Stimulated activated CD4-positive, alpha-beta T cell treated with anti-CD3 and anti-CD28 coated beads, Interleukin-4, amount 100 ng/mL, for 24 hours (primary cell): ENCODE measurements at places on chromosomes 2 and 18.

- no peak for DNase-seq
These were observed 365.7 kb downstream of the TNS1 start for GRCh38 chr2:217636991-217637561.

- DNase-seq = no peak
These were observed 83.3 kb downstream of the RTP5 start for GRCh38 chr2:241952816-241953215.

GRCh38 chr18:13465124-13465446, 246.5 kb downstream of the LDLRAD4 start:
- DNase-seq = no peak

- DNase-seq = no peak
These were observed 98.1 kb downstream of the SETBP1 start for GRCh38 chr18:44778788-44779187.

DNA sequence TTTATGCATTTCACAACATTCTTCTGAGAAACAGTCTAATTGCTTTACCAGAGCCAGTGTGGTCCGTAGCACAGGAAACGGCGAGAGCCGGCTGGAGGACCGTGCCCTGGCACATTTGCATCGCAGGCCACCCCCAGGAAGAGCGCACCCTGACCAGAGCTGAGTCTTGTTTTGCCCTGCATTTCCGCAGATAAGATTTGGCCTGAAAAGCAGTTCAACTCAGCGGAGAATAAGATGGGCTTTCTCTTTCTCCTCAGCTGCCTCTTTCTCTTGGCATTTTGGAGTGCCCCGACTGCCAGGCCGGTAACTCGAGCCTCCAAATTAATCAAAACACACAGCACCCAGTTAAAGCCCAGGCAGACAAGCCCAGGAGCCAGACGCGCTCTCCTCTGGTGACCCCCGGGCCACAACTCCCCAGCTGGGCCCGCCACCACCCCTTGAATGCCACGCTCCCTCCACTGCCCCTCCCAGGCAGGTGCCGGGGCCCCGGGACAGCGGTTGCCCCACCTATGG, 464 bp downstream of the COL4A4 start:
- DNase-seq = no peak

- no peak for DNase-seq
These were observed 132.6 kb downstream of the C1D start for GRCh38 chr2:67930156-67930555.

GRCh38 chr18:12534820-12535219, 123.1 kb downstream of the SPIRE1 start:
- no peak for DNase-seq

DNA sequence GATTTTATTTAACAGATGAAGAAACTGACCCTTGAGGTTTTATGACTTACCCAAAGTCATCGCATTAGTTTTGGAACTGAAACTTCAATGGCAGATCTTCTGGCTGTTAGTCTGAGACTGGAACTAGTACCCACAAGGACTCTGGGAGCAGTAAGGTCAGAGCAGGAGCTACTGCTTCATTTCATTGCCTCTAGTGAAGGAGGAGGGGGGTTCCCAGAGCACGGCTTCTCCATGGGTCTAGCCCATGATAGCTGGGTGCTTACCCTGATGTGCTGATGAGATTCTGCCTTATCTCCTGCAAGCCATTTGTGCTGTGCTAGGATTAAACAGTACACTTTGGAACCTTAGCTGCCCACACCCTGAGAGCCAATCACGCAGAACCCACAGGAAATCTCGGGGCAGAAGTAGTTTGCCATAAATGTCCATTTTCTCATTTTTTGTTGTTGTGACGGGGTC, 5.4 kb upstream of the RNASEH1 start:
- no peak for DNase-seq

DNA sequence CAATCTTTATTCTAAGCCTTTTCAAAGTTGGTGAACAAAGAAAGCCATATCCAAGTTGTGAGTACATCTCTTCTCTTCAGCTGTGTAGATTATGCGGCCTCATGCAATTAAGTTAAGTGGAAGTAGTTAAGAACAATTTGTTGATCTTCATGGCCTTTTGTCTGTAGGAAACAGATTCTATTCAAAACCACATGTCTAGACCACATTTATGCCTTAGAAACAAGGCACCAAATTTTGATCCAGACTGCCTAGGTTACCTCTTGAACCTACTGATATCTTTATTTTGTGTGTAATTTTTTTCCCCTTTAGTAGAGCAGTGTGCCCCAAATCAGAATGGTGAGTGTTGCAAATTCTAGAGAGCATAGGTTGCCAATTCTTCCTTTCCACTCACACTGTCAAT, 101.6 kb upstream of the CERS6 start:
- no peak for DNase-seq

DNA sequence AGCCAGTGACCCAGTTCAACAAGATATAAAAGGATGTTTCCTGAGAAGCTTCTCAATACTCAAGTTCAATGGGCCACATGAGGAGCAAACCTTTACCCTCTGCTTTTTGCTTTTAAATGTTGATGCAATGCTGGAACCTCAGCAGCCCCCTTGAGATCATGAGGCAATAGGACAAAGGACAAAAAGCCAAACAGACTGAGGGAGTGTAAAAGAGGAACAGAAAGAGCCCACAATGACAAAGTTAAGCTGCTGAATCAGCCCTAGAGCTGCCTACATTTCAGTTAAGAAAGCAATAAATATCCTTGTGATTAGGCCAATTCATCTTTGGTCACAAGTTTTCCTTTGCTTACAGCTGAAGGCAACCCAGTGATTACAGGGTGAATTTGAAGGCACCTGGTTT, 76.9 kb downstream of the MRO start:
- DNase-seq = no peak

DNA sequence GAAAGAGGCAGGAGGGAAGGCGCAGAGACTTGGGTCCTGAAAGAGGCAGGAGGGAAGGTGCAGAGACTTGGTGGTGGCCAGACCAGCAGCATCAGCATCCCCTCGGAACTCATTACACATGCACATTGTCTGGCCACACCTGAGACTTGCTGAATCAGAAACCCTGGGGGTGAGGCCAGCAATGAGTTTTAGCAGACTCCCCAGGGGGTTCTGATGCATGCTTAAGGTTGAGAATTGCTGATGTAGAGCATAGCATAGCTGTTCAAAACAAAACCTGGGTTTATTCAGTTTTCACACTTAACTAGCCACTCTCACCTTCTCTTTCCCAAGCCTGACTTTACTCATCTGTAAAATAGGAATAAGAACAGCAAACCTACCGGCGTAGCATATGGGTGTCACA, 122.9 kb downstream of the MRO start:
- no peak for DNase-seq

- no peak for DNase-seq
These were observed 95.0 kb downstream of the MAPK4 start for GRCh38 chr18:50654658-50655550.

DNA sequence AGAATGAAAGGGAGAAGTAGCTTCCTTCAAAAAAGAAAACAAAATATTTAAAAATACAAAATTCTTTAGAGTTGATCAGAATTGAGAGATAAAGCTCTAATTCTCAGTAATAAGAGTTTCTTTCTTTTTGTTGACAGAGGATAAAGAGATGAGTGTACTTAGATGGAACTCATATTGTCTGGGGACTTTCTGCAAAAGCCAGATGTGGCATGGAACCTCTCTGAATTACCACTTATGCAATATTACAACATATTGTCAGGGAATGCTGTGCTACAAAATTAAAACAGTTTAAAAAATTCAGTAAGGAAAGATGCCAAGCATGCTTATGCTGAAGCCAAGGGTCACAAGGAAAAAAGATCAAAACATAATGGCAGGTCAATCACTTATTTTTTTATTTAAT, 386.6 kb upstream of the LRATD1 start:
- no peak for DNase-seq

DNA sequence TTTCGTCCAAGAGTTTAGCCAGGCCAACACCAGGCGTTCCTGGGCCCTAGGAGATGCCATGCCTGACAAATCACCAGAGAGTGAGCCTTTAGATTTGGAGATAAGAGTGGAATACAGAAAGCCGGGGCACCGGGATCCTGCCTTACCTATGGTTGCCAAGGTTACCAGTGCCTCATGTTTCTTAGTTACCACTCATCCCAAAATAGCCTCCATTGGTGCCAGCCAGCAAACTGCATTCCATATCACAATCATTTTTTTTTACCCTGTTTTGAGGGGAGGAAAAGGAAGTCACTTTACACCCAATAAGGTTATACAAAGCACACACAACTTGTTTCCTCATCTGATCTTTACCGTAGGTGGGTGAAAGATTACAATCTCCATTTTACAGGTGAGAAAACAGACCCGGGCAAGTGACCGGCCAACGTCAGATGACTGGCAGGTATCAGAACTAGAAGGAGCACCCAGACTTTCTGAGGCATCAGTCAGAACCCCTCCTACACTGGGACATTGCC, 48.3 kb upstream of the PDIA6 start:
- DNase-seq = no peak

GRCh38 chr2:228938629-228939028, 332.5 kb downstream of the PID1 start:
- DNase-seq = no peak

DNA sequence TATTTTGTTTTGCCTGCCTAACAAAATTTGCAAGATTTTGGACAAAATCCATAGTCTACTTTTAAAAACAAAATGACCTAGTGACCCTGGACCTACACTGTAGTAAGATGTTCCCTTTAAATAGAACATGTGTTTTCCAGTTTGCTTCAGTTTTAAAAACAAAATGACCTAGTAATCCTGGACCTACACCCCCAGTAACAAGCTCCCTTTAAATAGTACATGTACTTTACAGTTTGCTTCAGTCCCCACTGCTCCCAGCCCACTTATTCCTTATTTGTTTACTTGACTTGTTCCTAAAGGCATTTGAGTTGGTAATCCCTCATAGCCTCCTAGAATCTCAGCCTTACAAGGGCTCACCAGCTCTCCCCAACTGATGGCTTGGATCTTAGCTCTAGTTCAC, 34.5 kb upstream of the HTR2B start:
- no peak for DNase-seq

DNA sequence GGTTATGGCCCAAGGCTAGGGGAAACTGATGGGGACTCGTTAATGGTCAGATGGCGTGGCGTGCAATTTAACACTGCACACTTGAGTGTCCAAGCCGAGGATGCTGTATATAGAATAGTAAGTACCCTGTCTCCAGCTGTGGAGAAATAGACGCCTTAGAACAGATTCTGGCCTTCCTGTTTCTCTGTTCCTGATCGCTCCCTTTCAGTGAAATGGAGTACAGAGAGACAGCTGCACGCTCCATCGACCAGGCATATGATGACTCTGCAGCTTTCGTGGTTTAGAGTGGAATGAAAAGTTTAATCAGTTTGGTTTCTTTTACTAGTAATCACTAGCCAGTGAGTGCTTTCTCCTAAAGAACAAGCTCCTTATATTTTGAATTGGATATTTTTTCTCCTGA, 213.4 kb downstream of the NEDD4L start:
- no peak for DNase-seq

GRCh38 chr2:120722568-120723421, 12.9 kb upstream of the GLI2 start:
- no peak for DNase-seq

DNA sequence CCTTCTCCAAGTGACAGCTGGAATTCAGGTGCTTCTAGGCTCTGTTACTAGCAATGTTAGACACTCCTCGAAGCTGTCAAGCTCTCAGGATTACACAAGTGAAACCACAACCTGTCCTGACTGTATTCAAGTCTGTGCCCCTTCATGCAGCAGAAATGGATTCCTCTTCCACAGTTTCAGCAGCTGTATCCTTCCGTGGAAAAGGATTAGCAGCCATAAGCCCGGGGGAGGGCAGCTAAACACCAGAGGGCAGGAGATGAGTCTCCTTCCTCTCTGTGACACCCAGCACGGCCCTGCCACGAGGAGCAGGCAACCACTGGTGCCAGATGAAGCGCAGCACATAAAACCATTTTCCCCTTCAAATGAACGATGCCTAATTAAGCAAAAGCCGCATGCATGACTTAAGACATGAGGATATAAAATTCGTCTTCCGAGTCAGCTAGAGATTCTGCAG, 1.2 kb downstream of the ST3GAL5 start:
- peak; percentile 58 for DNase-seq

GRCh38 chr2:160353166-160353565, 140.4 kb downstream of the RBMS1 start:
- peak; percentile 32 for DNase-seq

DNA sequence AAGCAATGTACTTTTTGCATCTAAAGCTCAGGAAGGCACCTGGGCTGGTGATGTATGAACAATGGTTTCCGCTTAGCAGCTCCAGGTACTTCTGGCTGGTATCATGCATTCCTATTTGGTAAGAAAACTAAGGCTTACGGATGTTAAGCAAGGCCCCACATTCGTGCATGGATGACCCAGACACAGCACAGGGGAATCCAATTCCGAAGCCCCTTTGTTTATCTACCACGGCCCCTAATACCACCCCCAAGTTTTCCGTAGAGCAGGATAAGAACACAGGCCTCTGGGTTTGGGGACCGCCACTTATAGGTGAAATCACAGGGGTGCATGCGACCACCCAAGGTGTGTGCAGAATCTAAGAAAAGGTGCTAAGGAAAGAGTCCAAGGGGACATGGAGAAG, 192.1 kb upstream of the ID2 start:
- no peak for DNase-seq

DNA sequence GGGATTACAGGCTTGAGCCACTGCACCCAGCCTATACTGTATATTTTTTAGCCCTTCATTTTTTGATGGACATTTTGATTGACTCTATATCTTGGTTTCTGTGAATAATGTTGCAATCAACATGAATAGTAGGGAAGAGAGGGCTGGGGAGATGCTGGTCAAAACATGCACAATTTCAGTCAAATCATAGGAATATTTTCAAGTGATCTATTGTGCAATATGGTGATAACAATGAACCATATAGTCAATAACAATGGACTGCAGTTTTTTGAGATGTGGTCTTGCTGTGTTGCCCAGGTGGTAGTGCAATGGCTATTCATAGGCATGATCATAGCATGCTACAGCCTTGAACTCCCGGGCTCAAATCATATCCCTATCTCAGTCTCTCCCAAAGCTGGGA, 264.7 kb upstream of the TMEFF2 start:
- no peak for DNase-seq

- DNase-seq = no peak
These were observed 151.9 kb downstream of the ATP9B start for GRCh38 chr18:79221136-79221535.

GRCh38 chr2:144405982-144406788, 113.7 kb downstream of the ZEB2 start:
- no peak for DNase-seq

DNA sequence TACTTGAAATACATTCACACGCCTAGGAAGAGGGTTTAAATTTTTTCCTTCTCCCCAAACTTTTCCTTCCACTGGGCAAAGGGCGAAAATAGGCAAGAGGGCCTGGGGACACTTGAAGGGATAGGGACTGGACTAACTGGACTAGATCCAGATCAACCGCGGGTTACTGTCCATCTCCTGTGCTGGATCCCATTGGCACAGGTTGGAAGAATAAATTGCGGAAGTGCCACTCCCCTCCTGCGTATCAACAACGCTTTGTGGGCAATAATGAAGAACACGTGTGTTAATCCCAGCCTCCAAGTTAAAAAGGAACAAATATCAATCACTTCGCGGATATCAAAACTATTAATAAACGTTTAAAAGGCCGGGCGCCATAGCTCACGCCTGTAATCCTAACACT, 1.7 kb upstream of the FZD5 start:
- DNase-seq = no peak

- no peak for DNase-seq
These were observed 268.1 kb upstream of the CXCR4 start for GRCh38 chr2:136386046-136386445.

GRCh38 chr2:127293386-127293747, 577 bp downstream of the ERCC3 start:
- no peak for DNase-seq
